ENCODE measurements at places on chromosomes 12 and 14.

DNA sequence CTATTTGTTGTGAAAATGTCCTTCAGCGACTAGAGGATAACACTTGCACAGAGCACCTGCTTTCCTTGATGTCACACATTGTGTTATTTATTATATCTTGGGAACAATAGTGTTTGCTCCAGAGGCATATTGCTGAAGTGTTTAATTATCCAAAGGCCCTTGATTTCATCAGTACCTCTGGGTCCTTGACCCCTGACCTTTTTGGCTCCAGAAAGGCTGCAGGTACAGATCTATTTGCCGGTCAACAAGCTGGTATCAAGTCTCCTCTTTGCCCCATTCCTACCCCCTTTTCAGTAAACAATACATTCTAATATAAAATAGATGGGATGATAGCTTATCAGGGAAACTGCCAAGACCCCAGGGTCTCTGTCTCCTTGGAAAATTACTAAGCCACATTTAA is 206.8 kb downstream of the DACT1 start:
- DNase-seq: no peak

DNA sequence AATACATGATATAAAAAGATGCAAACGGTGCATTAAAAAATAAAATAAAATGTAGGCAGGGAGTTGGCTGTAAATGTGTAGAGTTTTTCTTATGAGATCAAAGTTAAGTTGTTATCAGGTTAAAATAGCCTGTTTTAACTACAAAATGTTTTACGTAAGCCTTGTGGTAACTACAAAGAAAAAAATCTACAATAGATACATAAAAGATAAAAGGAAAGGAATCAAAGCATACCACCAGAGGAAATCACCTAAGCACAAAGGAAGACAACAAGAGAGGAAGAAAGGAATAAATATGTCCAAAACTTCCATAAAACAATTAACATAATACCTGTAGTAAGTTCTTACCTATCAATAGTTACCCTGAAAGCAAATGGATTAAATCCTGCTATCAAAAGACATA is 12.2 kb downstream of the NELL2 start:
- DNase-seq: no peak

DNA sequence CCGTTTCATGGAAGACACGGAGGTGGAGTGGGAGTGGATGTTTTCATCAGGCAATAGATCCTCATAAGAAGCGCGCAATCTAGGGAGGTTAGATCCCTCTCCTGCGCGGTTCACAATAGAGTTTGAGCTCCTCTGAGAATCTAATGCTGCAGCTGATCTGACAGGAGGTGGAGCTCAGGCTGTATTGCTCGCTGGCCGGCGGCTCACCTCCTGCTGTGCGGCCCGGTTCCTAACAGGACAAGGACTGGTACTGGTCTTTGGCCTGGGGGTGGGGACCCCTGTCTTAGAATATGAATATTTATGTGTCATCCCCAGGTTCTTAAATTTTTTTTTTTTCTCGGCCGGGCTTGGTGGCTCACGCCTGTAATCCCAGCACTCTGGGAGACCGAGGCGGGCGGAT is 36.7 kb downstream of the PRICKLE1 start:
- no peak for DNase-seq

GRCh38 chr12:67026487-67027246 is 242.5 kb upstream of the CAND1 start:
- DNase-seq: no peak

- no peak for DNase-seq
Measured at GRCh38 chr14:29601616-29602015, 326.0 kb downstream of the PRKD1 start.
